ENCODE measurements at places on chromosomes 5 and 9.

DNA sequence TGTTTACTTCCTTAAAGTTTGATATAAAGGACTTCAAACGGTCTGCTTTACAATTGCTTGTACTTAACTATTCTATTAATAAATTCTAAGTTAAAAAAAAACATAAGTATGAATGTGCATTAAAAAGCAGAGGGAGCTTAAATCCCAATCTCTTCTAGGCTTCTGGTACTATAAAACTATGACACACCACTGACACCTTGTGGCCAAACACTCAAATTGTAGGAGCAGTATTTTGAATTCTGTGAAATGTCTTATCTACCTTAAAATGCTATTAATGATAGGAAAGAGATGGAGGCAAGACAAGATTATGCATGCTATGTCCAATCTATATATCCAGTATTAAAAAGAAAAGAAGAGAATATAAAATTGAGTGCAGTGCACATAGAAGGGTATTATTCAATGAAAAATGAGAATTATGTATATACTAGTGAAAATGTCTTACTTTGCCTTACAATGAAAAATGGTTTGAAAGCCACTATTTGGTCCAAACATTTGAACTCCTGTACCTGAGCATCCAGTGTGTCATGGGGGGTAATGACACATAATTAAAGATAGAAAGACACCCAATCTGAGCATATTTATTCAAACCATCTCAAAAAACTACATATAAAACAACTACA is 87.6 kb downstream of the ERP44 start:
- peak; percentile 85 for DNase-seq

DNA sequence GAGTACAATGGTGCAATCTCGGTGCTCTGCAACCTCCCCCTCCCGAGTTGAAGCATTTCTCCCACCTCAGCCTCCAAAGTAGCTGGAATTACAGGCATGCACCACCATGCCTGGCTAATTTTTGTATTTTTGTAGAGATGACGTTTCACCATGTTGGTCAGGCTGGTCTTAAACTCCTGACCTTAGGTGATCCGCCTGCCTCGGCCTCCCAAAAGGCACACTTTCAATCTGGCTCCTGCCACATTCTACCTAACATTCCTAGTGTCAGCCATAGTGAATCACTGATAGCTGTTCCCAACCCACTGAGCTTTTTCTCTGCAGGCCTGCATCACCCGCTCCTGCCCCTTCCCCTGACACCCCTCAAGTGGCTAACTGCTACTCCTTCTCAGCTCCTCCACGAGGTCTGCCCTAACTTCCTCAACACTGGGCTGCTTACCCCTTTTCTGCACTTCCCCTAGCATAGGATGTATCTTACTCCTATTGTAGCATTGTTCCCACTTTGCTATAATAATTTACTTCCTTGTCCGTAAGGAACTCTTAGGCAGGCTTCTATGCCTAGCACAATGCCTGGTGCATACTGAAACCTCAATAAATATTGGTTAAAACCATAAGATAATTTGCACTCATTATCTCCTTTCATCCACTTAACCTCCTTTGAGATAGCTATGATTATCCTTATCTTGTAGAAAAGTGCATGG is 42.0 kb upstream of the LIFR start:
- DNase-seq = no peak

DNA sequence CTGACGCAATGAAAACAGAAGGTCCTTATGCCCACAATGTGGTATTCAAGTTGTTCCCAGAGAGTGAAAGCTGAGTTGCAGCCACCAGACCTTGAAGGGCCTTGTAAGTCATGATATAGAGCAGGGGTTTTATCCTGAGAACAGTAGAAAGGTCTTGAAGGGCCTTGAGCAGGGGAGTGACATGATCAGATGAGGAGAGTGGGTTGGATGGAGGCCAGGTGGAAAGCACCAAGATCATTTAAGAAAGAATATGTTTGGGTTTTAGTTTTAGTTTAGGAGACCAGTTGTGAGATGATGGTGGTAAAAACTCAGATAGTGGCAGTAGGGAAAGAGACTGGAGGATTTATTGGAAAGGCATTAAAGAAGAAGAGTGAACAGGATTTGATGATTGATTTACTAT is 5.9 kb downstream of the ITGA2 start:
- DNase-seq = peak; percentile 24

DNA sequence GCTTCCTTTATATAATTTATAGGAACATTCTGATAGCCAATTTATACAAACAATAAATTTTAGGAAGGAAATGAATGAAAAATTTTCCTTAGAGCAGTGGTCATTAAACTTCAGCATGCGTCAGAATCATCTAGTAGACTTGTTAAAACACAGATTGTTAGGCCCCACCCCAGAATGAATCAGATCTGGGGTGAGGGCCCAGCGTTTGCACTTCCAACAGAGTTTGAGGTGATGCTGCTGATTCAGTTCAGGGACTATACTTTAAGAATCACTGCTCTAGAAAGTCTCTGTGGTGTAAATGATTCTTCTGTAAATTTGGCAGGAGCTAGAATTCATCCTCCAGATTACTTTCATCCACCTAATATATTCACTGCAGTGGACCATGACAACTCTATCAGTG is 80.4 kb downstream of the SLC12A2 start:
- peak; percentile 47 for DNase-seq

DNA sequence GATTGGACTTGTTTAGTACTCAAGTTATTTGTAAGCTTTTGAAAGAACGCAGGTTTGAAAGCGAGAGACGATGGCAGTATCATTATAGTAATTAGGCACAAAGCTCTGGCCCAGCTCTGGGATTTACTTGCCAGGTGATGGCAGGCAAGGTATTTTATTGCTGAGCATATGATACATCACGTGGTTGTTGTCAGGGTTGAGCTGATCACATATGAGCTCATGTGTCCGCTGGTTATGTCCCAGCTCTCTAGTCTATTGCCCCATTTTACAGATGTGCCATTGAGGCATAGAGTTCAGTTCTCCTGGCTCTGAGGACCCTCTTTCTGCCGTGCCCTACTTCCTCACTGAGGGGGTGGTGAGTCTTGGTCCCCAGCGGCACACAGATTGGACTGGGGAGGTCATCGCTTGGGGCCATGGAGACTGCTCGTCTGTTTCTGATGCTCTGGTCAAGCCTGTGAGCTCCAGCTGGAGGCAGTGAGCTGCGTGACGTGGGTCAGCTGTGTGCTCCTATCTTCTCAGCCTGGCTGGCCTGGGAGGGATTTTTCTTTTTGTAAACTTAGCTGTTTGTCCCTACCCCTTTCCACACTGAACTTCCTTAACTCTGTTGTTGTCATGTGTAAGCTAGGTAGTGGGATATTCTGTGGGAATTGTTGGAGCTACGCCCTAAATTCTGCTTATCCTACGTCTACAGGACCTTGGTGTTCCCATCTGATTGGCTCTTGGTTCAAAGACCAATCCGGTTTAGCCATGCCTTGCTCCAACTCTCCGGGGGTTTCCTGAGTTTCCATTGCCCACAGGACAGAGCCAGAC is 2.2 kb downstream of the NXNL2 start:
- DNase-seq = no peak

DNA sequence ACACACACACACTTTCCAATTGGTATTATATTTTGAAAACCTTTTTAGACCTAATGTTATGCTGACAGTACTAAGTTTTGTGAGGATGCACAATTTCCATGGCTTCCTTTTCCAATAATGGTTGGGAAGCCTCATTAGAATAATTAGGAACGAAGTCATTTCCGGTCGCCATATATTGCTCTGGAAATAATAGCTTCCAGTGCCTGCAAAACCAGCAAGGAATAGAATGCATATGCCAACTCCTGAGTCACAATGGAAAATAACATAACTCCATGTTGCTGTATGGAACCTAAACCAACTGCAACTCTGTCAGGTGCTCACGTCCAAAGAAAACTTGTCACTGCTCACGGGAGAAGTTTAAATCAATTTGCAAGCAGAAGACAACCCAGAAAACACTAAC is 222.0 kb downstream of the EBF1 start:
- no peak for DNase-seq

DNA sequence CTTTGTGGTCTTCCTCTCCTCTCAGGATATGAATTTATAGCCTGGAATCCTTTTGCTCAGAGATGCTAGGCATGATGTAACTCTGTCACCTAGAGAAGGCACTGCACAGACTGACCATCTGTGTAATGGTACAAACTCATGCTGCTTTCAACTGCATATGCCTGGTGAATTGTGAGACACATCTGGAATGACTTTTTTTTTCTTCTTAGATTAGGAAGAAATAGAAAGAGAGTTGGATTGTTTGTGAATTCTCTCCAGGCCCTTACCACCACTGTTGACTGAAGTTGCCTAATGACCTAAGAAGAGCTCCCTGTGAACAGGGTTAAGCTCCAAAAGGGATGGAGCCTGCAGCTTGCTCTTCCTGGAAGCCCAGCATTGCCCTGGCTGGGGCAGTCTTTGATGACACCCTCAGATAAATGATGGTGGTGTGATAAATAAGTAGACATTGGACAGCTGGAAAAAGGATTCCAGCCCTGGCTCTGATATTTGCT is 47.8 kb upstream of the TRIM32 start:
- DNase-seq = no peak

GRCh38 chr5:124410539-124411488 is 335.6 kb downstream of the ZNF608 start:
- DNase-seq = peak; percentile 75

GRCh38 chr5:90191352-90192045 is 218.1 kb downstream of the CETN3 start:
- no peak for DNase-seq

DNA sequence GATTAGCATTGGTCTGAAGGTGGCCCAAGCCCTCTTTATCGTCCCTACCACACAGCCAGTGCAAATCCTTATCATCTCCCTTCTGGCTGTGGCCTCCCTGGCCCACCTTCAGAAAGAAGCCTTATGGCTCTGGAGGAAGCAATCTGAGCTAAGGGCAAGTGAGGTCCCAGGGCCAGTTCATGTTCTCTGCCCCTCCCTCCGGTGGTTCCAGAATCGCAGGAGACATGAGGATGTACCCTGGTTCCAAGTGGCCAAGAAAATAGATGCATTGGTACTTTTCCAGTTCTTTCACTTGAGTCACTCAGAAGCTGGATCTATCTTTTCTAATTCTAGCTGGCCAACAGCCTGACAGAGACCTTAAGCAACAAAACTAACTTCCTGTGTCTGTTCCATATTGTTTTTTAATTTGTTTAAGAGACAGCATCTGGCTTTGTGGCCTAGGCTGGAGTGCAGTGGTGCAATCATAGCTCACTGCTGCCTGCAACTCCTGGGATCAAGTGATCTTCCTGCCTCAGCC is 60.7 kb downstream of the LHFPL2 start:
- DNase-seq = peak; percentile 83

DNA sequence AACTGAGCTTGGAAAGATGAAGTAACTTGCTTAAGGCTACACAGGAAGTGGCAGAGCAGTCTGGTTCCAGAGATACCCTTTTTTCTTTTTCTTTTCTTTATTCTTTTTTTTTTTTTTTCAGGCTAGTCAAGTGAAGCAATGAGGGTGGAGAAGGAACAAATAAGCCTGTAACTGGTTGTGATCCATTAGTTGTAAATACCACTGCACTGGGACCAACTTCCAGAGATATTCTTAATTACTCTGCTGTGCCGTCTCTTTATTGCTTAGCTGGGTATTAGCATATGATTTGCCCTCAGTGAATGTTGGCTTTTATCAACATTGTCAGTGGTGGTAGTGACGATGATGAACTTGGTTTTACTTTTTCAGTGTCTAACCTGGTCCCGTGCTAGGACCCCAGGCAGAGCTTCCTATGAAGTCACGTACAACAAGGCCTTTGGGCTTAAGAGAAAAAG is 26.7 kb downstream of the LNPEP start:
- no peak for DNase-seq

DNA sequence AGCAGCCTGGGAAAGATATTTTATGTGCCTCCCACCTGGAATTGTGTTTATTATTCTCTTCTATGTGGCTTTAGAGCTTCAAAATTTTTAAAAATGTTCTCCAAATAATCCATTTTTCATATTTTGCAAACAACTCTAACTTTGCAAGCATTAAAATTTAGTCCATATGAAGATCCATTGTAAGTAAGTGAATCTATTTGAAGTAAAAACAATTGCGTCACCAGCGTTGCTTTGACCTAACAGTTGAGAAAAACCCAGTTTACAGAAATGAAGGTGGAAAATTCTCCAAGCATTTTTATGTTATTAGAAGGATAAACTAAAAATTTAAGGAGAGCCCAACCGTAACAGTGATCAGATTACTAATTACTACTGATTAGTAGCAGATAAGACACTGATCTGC is 38.9 kb upstream of the TLX3 start:
- DNase-seq = peak; percentile 30

- DNase-seq = no peak
These were observed 117.8 kb downstream of the TLE4 start for GRCh38 chr9:79689576-79689975.

DNA sequence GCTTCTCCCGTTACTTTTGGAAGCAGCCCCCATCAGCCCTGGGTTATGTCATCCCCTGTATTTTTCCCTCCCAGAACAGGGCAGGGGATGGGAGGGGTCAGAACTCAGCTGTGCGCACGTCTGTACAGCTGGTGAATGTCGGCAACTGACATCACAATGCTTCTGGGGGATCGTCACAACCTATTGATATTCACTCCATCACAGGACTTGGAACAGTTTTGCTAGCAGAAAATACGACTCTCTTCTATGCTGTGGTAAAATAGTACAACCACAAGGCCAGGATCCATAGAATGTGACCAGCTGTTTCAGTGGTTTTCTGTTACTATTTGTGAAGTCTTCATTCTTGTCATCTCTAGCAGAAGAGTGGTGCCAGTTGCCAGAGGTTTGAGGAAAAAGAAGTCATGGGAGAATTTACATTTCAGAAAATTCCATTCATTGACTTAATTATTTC is 77.1 kb upstream of the KLF4 start:
- no peak for DNase-seq

GRCh38 chr9:9215050-9215449 is 1397.8 kb downstream of the PTPRD start:
- no peak for DNase-seq

DNA sequence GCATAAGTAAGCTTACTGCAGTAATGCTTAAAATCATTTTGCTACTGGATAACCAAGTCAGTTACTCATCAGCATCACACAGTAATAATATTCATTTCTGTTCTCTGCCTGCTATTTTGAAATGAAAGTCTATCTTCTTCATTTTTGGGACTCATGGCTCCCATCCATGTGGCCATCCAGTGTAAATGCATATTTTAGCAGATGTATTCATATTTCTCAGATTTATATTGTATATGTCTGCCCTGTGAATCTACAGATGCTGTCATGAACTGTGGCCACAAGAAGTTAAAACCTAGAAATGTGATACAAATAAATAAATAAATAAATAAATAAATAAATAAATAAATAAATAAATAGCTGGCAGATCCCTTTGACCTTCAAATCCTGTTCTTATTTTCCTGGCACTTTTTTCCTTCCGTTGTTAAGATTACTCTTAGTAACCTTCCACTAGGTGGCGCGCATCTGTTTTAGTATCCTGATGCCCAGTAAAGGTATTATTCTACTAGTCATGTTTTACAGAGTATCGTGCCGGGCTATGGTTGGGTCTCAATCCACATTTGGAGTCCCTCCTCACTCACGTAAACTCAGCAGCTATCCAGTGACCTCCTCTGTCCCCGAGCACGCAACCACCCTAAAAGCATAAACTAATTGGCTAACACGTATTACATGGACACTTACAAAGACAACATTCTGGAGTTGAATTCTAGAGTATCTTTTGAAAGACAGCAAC is 79.2 kb upstream of the IL7R start:
- peak; percentile 94 for DNase-seq

- DNase-seq = no peak
These were observed 435.1 kb downstream of the SPATA31D1 start for GRCh38 chr9:82423700-82424099.

- DNase-seq = no peak
These were observed 39.4 kb downstream of the LYRM7 start for GRCh38 chr5:131210151-131210510.

Data from choroid plexus epithelial cell (primary cell).